ENCODE measurements at places on chromosomes 3 and 15.

DNA sequence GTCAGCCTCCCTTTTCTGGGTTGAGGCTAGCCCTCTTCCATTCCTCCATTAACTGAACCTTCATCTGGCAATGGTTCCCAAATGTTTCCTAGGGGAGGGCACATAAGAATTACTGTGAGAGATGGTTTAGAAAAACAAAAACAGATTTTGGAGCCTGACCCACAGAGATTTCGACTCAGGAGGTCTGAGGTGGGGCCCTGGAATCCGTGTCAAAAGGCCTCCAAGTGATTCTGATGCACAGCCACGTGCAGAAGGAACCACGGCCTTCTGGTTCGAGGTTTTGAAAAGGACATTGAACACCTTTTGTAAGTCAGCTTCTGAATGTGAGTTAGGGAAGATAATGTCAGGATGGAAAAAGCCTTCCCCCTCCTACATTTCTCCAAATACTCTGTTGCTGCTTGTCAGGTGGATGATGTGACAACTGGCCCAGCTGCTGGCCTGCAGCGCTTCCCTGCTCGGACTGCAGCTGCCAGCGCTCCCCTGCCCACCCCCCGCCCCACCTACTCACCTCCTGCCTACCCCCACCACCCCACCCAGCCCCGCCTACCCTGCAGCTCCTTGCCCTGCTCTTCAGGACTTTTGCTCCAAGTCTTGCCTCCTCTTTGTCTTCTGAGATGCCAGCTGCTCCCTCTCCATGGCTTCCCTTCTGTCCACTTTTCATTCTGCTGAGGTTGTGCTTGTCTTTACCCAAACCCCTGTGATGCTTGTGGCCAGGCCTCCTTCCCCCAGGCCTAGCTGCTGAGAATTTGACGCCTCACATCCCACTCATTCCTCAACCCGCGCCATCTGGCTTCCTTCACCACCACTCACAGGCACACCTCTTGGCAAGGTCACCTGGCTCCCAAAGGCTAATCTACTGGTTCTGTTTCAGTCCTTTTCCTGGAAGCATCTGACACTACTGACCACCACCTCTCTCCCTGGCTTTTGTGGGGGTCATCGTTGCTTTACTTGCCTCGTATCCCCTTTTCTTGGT is 6.6 kb downstream of the EHD4 start:
- no peak for DNase-seq

DNA sequence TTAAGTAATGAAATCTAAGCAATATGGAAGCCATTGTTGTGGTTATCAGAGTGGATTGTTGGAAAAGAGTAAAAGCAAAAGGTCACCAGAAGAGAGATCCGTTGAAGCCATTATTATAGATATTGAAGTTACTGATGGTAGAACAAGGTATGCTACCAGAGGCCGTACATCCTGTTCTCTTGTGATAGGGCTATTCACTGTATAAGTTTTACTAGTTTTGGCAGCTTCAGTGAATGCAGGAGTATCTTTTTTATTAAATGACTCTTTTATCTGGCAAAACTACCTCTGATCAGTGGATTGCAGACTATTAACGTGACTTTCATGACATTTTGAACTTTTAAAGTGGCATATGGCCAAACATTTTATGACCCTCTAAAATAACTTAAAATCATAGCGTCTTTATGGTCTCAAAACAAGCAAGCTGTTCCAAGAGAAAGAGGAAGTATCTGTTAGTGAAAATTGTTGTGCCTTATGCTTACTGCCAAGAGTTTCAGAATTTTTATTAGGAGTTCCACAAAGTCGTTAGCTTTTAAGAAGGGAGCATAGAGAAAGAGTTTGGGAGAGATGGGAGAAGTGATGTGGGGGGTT is 102.9 kb downstream of the LRRC49 start:
- no peak for DNase-seq

- no peak for DNase-seq
Measured at GRCh38 chr3:14543446-14543845, 3.3 kb upstream of the GRIP2 start.

- DNase-seq, result no peak
Measured at GRCh38 chr15:24223739-24224138, 451.8 kb upstream of the NPAP1 start.

DNA sequence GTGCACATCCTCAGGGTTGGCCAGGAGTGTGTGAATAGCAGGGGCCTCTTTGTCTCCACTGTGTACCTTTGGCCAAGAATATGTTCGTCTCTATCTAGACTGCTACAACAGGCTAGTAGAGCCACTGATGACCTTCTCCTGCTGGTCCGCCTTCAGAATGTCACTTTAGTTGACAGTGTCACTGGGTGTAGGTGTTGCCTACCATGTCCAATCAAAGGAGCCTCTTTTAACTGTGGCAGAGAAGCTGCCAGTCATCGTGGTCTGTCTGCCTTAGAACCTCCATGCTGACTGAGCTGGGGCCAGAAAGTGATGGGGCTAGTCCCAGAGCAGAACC is 40.1 kb downstream of the OXSR1 start:
- peak; percentile 28 for DNase-seq

DNA sequence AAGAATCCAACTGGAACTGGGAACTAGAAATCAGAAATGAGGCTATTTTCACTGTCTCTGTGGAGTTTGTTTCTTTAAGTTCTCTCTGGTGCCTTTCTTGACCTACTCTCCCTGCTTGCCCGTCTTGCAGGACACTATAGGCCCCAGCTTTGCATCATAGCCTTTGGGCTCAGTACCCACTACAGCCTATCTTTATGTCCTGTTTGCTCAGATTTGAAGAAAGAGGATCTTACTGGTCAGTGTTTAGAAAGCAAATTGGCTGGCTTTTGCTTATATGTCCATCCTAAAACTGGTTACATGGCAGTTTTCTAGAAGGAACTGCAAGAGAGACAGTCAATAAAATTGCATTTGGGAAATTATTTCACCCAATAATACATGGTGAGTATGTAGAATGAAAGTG is 231.8 kb upstream of the TBL1XR1 start:
- DNase-seq, result no peak

- no peak for DNase-seq
Measured at GRCh38 chr15:77503764-77504163, 83.1 kb downstream of the HMG20A start.

- peak; percentile 20 for DNase-seq
Measured at GRCh38 chr15:57540211-57540610, 51.5 kb upstream of the MYZAP start.
